ENCODE measurements at places on chromosomes 2 and 18.

GRCh38 chr18:77016936-77017335, 115.6 kb downstream of the MBP start:
- H3K4me1 ChIP-seq: no peaks in the 10 kb centered on the region
- H3K27ac ChIP-seq: no peak overlapping the region
- no peak overlapping the region for H3K4me3 ChIP-seq
- no peaks in the 10 kb centered on the region for H3K36me3 ChIP-seq

- H3K4me3 ChIP-seq: no peak overlapping the region
- no peaks in the 10 kb centered on the region for H3K27me3 ChIP-seq
- H3K36me3 ChIP-seq: no peaks in the 10 kb centered on the region
These were observed 55.2 kb downstream of the ANKMY1 start for GRCh38 chr2:240502430-240503121.

GRCh38 chr2:143815082-143815481, 685.9 kb downstream of the ARHGAP15 start:
- no peak overlapping the region for H3K4me3 ChIP-seq
- H3K27ac ChIP-seq: no peak overlapping the region
- no peak for DNase-seq
- no peaks in the 10 kb centered on the region for H3K27me3 ChIP-seq

DNA sequence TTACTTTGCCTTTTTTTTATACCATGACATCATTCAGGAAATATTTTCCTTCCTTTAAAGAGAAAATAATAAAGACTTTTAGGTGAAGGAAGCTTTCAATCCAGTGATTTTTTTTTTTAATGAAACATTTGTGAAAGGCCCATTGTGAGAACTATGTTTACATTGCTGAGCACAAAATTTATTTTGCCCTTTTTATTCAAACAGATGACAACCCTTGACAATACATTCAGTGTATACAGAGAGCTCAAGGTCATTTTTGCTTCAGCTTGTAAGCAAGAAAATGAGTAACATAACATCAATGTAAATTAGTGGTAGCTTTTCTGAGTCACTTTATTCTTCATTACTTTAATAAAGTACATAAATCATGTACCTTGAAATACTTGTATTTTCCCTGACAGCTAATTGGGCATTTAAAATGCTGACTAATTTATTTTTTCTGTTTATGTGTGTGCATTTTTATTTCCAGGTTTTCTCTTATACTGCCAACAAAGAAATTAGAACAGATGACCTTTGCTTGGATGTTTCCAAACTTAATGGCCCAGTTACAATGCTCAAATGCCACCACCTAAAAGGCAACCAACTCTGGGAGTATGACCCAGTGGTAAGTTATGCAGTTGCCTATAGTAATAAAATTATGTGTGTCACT, 121.6 kb downstream of the GALNT1 start:
- H3K36me3 ChIP-seq: no peaks in the 10 kb centered on the region
- H3K27me3 ChIP-seq: no peaks in the 10 kb centered on the region
- no peak overlapping the region for H3K4me3 ChIP-seq
- H3K4me1 ChIP-seq: no peaks in the 10 kb centered on the region

GRCh38 chr2:134231965-134232340, 21.9 kb upstream of the MGAT5 start:
- no peak overlapping the region for H3K27ac ChIP-seq
- peaks cover 3% of the 10 kb centered on the region for H3K36me3 ChIP-seq
- no peak overlapping the region for H3K4me3 ChIP-seq
- DNase-seq: no peak
- no peaks in the 10 kb centered on the region for H3K27me3 ChIP-seq
- peaks cover 4% of the 10 kb centered on the region for H3K4me1 ChIP-seq

DNA sequence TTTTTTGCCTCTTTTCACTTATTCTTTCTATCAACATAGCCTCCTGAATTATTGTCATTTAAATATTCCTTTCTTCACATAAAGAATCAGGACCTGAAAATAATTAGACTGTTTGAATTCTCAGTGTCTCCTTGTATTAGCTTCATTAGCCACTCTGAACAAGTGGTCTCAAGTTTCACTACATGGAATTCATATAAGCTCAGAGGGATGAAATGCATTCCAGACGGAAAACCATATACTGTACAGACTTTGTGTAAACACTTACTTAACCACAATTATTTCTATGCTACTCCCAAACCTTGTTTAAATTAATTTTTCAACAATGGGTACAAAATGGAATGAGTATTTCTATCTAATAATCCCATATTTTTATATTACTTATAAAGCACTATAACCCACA, 53.4 kb downstream of the CHN1 start:
- DNase-seq: peak; percentile 80
- H3K27me3 ChIP-seq: no peaks in the 10 kb centered on the region
- H3K4me3 ChIP-seq: no peak overlapping the region
- no peaks in the 10 kb centered on the region for H3K36me3 ChIP-seq
- peak overlapping the region; percentile 41 for H3K27ac ChIP-seq
- H3K4me1 ChIP-seq: peaks cover 20% of the 10 kb centered on the region

- no peak overlapping the region for H3K27ac ChIP-seq
- no peak overlapping the region for H3K4me3 ChIP-seq
- 0 out of 2 replicates have a peak, but pooled peaks cover 9% of the 10 kb centered on the region for H3K27me3 ChIP-seq
- DNase-seq: no peak
- no peaks in the 10 kb centered on the region for H3K36me3 ChIP-seq
- no peaks in the 10 kb centered on the region for H3K4me1 ChIP-seq
These were observed 585.4 kb upstream of the ID2 start for GRCh38 chr2:8096484-8096883.

- peaks cover 88% of the 10 kb centered on the region for H3K36me3 ChIP-seq
- H3K4me3 ChIP-seq: no peak overlapping the region
- no peak overlapping the region for H3K27ac ChIP-seq
- DNase-seq: no peak
- no peaks in the 10 kb centered on the region for H3K27me3 ChIP-seq
These were observed 60.8 kb downstream of the ABCG8 start for GRCh38 chr2:43899589-43899988.

DNA sequence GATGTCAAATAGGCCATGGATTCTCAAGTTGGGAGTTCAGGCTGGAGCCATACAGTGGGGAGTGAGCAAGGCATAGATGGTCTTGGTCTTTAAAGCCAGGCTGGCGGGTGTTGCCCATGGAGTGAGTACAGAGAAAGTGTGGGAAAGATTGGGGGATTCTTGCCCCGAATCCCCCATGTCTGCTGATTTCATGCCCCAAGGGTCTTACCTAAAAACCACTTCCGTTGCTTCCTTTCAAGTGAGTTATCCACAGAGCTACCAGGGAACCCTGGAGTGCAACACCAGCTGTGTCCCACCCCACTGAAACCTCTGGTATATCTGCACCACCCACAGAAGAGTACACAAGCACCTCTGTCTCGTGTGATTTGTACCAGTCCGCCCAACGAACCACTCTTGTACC, 31.4 kb downstream of the FHOD3 start:
- no peaks in the 10 kb centered on the region for H3K27me3 ChIP-seq
- H3K4me3 ChIP-seq: no peak overlapping the region
- H3K27ac ChIP-seq: no peak overlapping the region
- no peaks in the 10 kb centered on the region for H3K4me1 ChIP-seq
- H3K36me3 ChIP-seq: no peaks in the 10 kb centered on the region

DNA sequence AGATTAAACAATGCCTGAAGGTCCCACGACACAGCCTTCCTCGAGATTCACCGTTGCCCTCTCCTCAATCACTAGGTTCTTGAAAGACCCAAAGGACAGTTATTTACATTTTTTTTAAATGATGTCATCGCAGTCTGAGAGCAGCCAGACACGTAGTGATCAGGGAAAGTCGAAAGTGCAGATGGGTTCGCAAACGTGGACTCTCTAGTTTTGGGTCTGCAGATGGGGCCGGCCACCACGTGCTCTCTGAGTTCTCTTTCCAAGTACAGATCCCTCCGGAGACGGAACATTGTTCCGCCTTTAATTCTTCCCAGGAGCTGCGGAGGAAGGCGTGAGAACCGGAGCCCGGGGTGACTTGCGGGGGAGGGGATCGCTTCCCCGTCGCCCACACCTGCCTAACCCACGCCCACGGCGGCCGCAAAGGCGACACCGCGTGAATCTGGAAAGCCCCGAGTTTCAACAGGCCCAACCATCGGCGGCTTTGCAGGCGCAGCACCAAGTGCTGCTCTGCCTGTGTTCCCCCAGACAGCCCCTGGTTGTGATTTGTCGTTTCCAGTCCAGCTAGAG, 54.3 kb downstream of the PKDCC start:
- no peak for DNase-seq
- no peaks in the 10 kb centered on the region for H3K27me3 ChIP-seq
- H3K36me3 ChIP-seq: no peaks in the 10 kb centered on the region
- no peak overlapping the region for H3K4me3 ChIP-seq
- H3K4me1 ChIP-seq: peaks cover 30% of the 10 kb centered on the region
- H3K27ac ChIP-seq: no peak overlapping the region

DNA sequence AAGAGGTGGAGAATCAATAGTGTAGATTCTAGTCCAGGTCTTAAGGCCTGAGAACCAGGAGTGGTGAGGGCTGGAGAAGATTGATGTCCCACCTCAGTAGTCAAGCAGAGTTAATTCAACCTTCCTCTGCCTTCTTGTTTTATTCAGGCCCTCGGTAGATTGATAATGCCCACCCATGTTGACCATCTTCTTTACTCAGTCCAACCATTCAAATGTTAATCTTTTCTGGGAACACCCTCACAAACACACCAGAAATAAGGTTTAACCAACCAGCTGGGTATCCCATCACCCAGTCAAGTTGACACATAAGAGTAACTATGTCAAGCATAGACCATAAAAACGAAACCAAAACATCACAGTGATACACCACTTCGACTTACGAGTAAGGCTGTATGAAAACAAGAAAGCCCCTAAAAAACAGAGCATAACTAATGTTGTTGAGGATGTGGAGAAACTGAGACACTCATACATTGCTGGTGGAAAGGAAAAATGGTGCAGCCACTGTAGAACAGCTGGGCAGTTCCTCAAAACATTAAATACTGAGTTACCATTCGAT, 57.5 kb downstream of the SLC35F5 start:
- H3K4me1 ChIP-seq: no peaks in the 10 kb centered on the region
- no peak for DNase-seq
- no peak overlapping the region for H3K27ac ChIP-seq
- H3K4me3 ChIP-seq: no peak overlapping the region

GRCh38 chr2:25620077-25620476, 53.3 kb downstream of the DTNB start:
- no peaks in the 10 kb centered on the region for H3K27me3 ChIP-seq
- H3K4me1 ChIP-seq: peaks cover 17% of the 10 kb centered on the region
- no peak overlapping the region for H3K27ac ChIP-seq
- H3K4me3 ChIP-seq: no peak overlapping the region
- H3K36me3 ChIP-seq: no peaks in the 10 kb centered on the region

DNA sequence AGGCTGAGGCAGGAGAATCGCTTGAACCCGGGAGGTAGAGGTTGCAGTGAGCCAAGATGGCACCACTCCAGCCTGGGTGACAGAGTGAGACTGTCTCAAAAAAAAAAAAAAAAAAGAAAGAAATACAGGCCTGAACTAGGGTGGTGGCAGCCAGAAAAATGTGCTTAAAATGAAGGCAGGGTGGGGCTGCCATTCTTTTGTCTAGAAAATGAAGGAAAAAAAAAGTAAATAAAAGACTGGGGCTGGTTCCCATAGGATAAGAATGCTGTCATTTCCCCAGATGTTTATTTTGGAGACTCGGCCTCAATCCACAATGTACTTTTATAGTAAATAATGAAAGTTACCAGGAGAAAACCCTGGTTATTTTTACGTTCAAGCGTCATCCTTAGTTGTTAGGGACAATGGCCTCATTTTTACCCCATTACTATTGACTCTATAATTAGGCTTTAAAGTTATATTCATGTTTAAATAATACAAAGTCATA, 58.9 kb downstream of the ATP8B1 start:
- no peaks in the 10 kb centered on the region for H3K36me3 ChIP-seq
- no peaks in the 10 kb centered on the region for H3K4me1 ChIP-seq
- no peaks in the 10 kb centered on the region for H3K27me3 ChIP-seq
- DNase-seq: no peak

DNA sequence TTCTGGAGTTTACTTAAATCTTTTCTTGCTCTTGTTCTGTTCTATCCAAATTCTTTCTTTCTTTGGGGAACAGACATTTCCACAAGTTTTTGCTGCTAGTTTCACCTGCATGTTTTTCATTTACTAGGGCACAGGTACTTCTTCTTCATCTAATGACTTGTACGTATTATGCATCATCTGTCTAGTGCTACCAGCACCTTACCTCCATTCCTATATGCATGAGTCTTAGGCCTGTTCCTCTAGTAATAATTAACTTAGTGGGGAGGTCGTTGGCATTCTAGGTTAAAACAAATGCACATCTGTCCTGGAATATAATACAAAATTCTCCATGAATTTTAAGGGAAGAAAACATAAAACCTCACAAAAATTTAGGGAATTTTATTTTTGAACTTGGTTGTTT, 164.5 kb upstream of the STON1 start:
- no peak overlapping the region for H3K4me3 ChIP-seq
- H3K27ac ChIP-seq: no peak overlapping the region
- H3K4me1 ChIP-seq: no peaks in the 10 kb centered on the region
- DNase-seq: no peak
- no peaks in the 10 kb centered on the region for H3K27me3 ChIP-seq

GRCh38 chr2:8319219-8319618, 362.6 kb upstream of the ID2 start:
- no peaks in the 10 kb centered on the region for H3K36me3 ChIP-seq
- H3K4me3 ChIP-seq: no peak overlapping the region
- H3K27me3 ChIP-seq: peaks cover 4% of the 10 kb centered on the region
- H3K4me1 ChIP-seq: no peaks in the 10 kb centered on the region
- H3K27ac ChIP-seq: no peak overlapping the region
- DNase-seq: no peak

DNA sequence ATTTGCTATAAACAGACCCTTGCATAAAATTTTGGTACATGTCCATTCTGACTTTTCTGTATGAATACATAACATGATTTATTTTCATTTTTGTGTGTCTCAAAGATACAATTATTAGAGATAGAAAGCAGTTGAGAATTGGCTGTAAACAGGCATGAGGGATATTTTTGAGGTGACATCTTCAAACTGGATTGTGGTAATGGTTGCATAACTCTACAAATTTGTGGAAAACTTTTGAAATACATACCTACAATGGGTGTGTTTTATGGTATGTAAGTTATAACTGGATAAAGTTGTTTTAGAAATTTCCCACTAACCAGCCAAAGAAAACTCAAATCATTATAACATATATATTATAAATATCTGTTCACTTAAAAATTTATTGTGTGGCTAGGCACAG, 39.6 kb downstream of the GREB1L start:
- no peak for DNase-seq
- H3K36me3 ChIP-seq: no peaks in the 10 kb centered on the region
- H3K27me3 ChIP-seq: no peaks in the 10 kb centered on the region
- H3K4me1 ChIP-seq: no peaks in the 10 kb centered on the region

- H3K27me3 ChIP-seq: no peaks in the 10 kb centered on the region
- H3K27ac ChIP-seq: no peak overlapping the region
- no peaks in the 10 kb centered on the region for H3K36me3 ChIP-seq
- no peak overlapping the region for H3K4me3 ChIP-seq
- no peak for DNase-seq
- no peaks in the 10 kb centered on the region for H3K4me1 ChIP-seq
These were observed 494.6 kb upstream of the MYT1L start for GRCh38 chr2:2825516-2826208.

DNA sequence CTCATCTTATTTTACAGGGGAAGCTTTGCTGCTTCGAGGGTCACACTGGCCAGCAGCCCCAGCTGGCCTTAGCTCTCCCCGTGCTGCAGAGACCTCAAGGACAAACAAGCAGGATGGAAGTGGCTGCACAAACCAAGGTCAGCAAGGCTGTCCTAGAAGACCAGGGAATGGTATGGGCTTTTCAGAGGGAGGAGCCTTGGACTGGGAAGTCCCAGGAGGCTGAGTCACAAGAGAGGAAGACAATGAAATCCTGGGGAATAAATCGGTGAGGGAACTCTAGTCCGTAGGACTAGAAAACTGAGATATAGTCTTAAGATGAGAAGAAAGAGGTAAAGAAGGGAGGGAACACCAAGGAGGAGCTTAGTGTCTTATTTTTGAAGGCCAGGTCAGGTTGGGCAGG, 15.7 kb downstream of the CREG2 start:
- no peak for DNase-seq
- H3K36me3 ChIP-seq: no peaks in the 10 kb centered on the region
- H3K4me1 ChIP-seq: no peaks in the 10 kb centered on the region
- no peaks in the 10 kb centered on the region for H3K27me3 ChIP-seq
- no peak overlapping the region for H3K4me3 ChIP-seq
- H3K27ac ChIP-seq: no peak overlapping the region

All from SJCRH30 (cell line).